Left cardiac atrium (tissue), 4 donors: ENCODE measurements at places on chromosomes 5 and 9. TPM values are rescaled to one million over a fixed set of nuclear protein-coding genes. Genes with fewer than 3 reads are reported as not detected.

SDHA gene
- total RNA-seq, result 449 TPM

PCDHAC1 gene
- 0.65 TPM for total RNA-seq

SPATA31D4 gene
- total RNA-seq, result not detected

TRUB2 gene
- total RNA-seq, result 26.6 TPM

CCDC192 gene
- not detected for total RNA-seq

DNA sequence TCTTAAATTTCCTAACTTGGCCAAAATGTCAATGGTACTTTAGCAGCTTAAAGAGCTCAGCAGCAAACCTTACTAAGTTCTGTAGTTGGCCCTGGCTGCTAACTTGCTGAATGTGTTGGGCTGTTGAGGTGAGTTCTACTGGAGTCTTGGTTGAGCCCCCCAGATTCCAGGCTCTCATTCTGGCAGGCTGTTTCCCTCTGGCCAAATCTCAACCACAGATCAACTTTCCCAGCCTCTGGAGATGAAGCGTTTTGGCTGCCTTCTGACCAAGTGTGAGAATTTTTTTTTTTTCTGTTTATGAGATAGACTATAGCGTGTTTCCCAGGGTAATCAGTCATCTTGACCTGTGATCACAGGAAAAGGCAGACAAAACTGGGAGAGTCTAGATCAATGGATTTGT lies 343.7 kb downstream of the EBF1 start:
- DNase-seq, result no peak

- DNase-seq, result peak; percentile 81
Measured at GRCh38 chr9:97803167-97804058, 49.6 kb upstream of the FOXE1 start.

GRCh38 chr5:82620957-82621600 lies 342.9 kb upstream of the RPS23 start:
- no peak for DNase-seq

GRCh38 chr9:101415578-101415977 lies 16.9 kb downstream of the ZNF189 start:
- DNase-seq, result no peak

DNA sequence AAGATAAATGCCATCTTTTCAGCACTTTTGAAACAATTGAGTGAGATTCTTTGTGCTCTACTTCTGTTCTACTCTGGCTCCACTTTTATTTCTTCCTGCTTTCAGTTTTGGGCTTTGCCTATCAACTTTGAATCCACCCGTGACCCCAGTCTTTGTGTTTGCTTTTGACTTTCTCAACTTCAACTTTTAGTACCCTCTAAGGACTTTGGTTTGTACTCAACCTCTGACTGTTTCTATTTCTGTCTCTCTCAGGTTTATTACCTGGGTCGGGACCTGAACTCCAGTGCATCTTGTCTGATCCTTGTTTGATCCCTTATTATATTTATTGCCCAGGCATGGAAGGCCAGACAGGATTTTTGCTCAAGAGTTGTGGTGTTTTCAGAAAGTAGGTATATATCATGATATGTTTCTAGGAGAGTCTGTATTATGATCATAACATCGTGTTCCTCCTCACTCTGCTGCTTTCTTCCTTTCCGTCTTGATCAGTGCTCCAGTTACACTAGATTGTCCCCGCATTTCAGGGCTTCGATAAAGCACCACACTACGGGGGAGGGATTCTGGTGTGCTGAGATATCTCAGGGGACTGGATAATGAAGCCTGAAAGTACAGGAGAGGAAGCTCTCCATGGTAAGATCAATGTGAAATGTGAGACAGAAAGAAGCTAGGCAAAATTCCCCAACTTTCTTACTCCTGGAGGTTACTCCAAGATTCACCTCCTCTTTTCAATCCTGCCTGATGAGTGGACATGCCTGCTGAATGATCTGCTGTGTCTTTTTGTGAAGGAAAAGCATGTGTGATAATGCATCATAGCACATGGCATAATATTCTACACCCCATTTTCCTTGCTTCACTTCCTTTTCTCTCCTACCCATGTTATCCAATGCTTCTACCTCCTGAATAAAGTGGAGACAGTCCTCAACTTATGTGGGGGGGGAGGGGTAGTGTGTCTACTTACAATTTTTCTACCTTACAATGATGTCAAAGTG lies 155.5 kb upstream of the GRIN3A start:
- no peak for DNase-seq

GRCh38 chr5:132498152-132498551 lies 7.6 kb upstream of the IRF1 start:
- DNase-seq, result no peak

- DNase-seq, result no peak
Measured at GRCh38 chr5:150131978-150132694, 23.5 kb downstream of the PDGFRB start.

DNA sequence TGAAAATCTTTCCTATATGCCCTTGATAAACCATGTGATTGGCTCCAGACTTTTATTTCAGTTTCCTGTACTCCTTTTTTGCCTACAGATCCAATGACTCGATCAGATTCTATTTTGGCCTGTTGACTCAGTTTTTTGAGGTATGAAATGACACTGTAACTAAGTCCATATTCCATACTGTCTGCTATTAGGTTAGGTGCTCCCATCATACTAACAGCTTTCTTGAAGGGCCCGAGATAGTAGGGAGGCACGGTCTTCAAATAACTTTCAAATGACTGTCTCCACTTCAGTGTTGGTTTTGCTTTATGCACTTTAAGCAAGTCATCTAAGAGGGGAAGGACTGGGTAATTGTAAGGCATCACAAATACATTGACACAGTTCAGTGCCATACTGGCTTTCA lies 295.4 kb upstream of the DAB2 start:
- no peak for DNase-seq

DNA sequence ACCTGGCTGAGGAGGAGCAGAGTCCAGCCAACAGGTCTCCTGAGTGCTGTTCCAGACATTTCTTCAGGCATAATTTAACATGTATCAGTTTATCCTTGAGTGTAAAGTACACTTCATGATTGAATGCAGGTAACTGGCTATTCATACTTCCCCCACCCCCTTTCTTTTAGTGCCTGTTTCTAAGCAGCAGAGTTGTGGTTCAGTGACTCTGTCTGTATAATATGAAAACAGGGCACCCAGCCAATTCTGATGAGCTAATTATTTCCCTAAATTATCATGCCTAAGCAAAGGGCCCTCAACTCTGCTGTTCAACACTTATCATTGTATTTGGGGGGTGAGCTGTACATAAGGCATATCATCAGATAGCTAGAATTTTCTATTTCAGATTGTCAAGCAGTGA lies 51.9 kb upstream of the ZSWIM6 start:
- no peak for DNase-seq

- peak; percentile 24 for DNase-seq
Measured at GRCh38 chr5:1155191-1156032, 43.5 kb upstream of the SLC12A7 start.

GRCh38 chr9:94014066-94014654 lies 59.0 kb upstream of the BARX1 start:
- no peak for DNase-seq

DNA sequence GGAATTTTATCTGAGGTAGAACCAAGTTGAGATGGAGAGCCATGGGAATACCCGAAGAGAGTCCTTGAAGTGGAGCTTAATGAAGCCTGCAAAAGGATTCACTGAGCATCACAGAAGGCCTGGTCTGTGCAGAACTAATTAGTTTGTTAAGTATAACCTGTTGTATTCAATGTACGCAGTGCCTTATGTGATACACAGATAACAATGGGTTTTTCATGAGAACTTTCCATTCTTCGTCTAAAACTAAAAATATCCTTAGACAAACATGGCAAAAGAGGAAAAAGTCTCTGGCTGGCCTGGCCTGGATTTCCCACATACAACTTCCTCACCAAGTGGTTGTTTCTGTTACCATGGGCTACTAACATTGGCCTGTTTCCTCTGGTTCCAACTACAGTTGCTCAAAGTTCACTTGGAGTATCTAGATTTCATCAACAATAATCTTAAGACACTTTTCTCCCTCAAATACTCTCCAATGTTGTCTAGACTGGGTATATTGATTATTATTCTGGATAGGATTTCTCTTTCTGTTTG lies 237.6 kb upstream of the ZNF462 start:
- peak; percentile 24 for DNase-seq

- no peak for DNase-seq
Measured at GRCh38 chr5:122653087-122654017, 121.5 kb upstream of the SNX2 start.

- DNase-seq, result peak; percentile 56
Measured at GRCh38 chr9:131274674-131275331, 1.5 kb downstream of the FAM78A start.
